ENCODE measurements at places on chromosomes 1 and 21. TPM values are rescaled to one million over a fixed set of nuclear protein-coding genes. Genes with fewer than 3 reads are reported as not detected.

- no peaks in the 10 kb centered on the region for H3K27me3 ChIP-seq
- H3K27ac ChIP-seq: no peak overlapping the region
- H3K36me3 ChIP-seq: no peaks in the 10 kb centered on the region
- no peaks in the 10 kb centered on the region for H3K4me1 ChIP-seq
- H3K4me3 ChIP-seq: no peak overlapping the region
These were observed 1135.2 kb downstream of the AMY1C start for GRCh38 chr1:104884939-104885338.

GRCh38 chr1:160638926-160639325, 7.9 kb downstream of the SLAMF1 start:
- H3K4me1 ChIP-seq: peaks cover 84% of the 10 kb centered on the region
- DNase-seq: no peak
- peak overlapping the region; percentile 27 for H3K4me3 ChIP-seq
- H3K27me3 ChIP-seq: no peaks in the 10 kb centered on the region

GRCh38 chr21:43609501-43610340, 49.6 kb downstream of the HSF2BP start:
- no peak overlapping the region for H3K27ac ChIP-seq
- no peaks in the 10 kb centered on the region for H3K36me3 ChIP-seq
- no peaks in the 10 kb centered on the region for H3K27me3 ChIP-seq

GRCh38 chr1:216902669-216903381, 179.6 kb upstream of the ESRRG start:
- H3K36me3 ChIP-seq: no peaks in the 10 kb centered on the region
- H3K27me3 ChIP-seq: no peaks in the 10 kb centered on the region
- no peak for DNase-seq
- H3K27ac ChIP-seq: no peak overlapping the region
- H3K4me1 ChIP-seq: no peaks in the 10 kb centered on the region
- no peak overlapping the region for H3K4me3 ChIP-seq

The RYR2 gene
- not detected for total RNA-seq

All from CD4-positive, alpha-beta T cell (primary cell).